Cortex of kidney (tissue), 1 donor: ENCODE measurements at places on chromosomes 7 and 10.

- DNase-seq = no peak
Observed at GRCh38 chr7:123023126-123023525, 27.6 kb upstream of the TAS2R16 start.

GRCh38 chr10:125844751-125845221 lies 21.4 kb downstream of the BCCIP start:
- DNase-seq = no peak

- no peak for DNase-seq
Observed at GRCh38 chr7:4076701-4077294, 605.3 kb upstream of the FOXK1 start.

- DNase-seq = no peak
Observed at GRCh38 chr7:151432658-151433521, 7.1 kb downstream of the CRYGN start.

DNA sequence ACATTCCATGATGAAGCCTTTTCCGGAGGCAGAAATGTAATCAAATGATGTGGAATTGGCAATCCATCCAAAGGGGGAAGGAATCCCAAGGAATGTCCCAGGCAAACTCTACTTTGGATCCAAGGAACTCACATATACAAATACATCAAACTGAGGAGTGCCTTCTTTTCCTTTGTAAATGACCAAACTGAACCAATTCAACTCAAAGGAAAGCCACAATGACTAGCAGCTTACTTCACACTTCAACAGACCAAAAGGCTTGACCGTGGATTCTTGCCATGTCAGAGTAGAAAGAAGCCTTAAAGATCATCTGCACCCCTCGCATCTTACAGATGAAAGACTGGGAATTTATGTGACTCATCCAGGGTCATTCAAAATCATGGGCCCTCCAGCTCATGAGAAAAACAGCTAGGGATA lies 79.7 kb upstream of the MACROH2A2 start:
- no peak for DNase-seq

GRCh38 chr7:135391514-135391913 lies 118.4 kb downstream of the CNOT4 start:
- no peak for DNase-seq

- no peak for DNase-seq
Observed at GRCh38 chr10:114593816-114594468, 64.1 kb downstream of the ABLIM1 start.

- DNase-seq = no peak
Observed at GRCh38 chr10:114301177-114301576, 62.1 kb downstream of the VWA2 start.

GRCh38 chr10:17662193-17663138 lies 18.5 kb downstream of the STAM start:
- no peak for DNase-seq

DNA sequence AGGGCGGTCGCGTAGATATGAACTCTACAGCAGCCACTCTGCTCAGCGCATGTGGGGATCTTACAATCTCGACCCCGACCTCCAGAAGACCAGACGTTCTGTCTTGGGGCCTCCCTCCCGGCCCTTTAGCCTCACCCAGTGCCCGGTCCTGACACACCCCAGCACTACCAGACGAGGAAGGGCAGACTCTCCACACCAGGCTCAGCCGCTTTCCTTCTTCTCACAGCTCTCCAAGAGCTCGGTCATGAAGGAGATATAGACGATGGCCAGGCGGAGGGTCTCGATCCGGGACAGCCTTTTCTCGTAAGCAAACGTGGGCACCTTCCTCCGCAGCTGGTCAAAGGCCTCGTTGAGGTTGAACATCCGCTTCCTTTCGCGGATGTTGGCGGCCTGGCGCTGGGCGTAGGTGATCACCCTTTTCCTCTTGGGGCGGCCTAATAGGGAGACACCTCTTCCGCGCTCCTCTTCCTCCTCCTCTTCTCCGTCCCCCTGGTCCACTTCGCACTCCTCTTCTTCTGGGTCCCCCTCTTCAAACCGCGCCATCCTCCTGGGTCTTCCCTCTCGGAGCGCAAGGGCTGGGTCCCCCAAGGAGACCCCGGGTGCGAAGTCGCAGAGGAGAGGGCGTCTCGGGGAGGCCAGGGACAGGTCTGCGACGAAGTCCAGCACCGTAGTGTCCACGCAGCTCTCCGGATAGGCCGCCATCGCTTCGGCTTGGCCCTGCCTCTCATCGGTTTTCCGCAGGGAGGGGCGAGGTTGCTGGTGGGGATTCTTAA lies at the start of gene FERD3L:
FERD3L (minus strand) TSS at position 761 of the 773 bp plus-strand sequence; CDS start at position 702, 59 bp downstream.
- no peak for DNase-seq

DNA sequence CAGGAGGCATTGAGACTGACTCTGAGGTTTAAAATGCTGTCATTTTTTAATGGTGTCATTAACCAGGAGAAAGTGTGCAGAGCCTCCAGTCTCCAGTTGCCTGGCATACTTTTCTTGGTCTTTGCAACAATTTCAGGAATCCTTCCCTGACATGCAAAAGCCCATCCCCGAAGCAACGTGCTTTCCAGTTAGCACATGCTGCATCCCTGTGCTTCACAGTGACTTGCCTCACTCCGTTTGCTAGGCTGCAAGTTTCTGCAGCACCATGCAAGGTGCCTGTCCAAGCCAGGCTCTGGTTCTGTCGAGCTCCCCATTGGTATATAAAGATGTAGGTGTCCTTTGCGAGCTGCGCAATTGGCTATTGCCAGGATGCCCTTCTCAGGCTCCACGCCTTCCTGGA lies 135.0 kb downstream of the GALNT17 start:
- DNase-seq = no peak

- no peak for DNase-seq
Observed at GRCh38 chr7:82818171-82818570, 344.5 kb downstream of the PCLO start.

DNA sequence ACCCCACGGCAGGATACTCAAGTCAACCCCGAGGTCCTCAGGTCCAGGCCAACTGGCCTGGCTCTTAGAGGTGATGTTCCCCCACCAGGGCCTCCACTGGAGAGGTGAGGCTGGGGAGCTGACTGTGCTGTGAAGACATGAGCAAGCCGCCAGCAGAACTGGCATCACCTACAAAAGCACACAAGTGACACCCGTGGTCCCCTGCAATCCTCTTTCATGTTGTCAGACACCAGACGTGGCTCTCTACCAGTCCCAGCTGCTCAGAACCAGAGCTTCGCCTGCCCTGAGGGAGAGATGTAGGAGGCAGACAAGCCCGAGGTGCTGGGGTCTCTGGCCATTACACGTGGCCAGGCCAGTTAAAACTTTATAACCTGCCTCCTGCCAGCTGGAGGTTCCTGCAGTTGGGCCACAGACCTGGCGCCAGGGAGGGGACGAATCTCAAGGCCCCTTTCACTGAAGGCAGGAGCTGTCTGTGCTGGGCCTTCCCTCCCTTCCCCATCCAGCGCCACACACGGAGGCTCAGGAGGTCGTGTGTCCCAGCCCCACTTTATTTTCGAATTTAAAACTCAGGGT lies 2.2 kb downstream of the COMTD1 start:
- DNase-seq = no peak

DNA sequence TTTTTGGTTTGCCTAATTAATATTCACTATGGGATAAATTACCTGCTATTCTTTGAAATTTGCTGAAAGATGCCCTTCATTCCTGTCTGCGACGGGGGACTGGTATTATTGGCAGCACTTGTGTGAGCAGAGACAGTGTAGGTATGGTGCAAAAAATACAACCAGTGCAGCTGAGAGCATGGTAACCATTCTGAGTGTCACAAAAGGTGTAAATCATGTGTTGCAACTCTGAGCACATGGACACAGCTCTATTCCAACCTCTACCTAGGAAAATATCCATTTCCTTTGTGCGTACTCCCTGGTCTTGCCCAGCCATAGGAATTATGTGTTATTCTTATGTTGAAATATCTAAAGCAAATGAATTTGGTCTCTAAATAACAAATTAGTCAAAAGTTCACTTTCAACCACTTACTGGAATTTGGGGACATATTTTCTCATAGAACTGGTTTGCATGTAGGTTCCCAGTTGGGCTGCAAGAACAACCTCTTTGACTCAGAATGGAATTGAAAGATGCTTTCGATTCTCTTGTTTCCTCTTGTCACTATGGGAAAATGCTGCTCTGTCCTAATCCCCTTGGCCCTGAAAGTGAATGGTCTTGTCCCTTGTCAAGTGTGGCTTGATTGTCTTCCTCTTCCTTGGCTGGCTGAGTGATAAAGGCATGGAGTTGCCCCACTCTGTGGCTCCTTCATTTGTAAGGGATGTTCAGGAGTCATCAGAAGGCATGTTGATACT lies 57.0 kb downstream of the CELF2 start:
- no peak for DNase-seq

DNA sequence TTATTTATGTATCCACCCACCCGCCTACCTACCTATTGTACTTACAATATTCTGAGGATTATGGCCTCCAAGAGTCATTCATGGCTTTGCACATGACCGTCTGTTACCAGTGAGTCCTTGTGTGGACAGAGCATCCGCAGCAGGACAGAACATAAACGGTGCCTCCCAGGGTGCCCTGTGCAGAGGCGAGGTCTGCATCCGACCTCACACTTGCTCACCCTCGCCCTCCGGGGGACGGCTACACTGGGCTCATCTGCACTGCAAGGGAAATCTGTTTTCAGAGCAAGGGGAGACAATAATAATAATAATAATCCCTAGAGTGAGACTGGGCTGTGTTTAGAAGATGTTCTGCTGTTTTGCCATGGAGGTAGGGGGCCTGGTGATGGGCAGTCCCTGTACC lies 29.8 kb downstream of the PFKP start:
- no peak for DNase-seq

DNA sequence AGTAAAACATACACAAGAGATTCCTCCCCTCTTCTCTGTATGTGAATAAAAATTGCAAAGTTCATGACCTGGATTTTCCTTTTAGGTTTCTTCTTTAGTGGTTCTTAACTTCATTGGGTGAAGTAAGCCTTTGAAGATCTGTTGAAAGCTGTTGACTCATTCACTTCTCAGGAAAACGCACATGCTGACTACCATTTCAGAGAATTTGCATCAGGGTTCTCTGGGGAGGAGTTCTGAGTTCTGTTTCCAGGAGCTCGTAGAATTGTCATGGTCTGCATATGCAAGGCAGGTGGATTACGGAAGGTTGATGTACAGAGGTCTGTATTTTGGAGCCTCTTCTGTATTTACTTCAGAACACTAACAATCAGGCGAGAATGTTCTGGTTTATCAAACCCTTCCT lies 962 bp upstream of the SLC26A4 start:
- no peak for DNase-seq

- DNase-seq = no peak
Observed at GRCh38 chr10:76970711-76971519, 666.7 kb downstream of the KCNMA1 start.

DNA sequence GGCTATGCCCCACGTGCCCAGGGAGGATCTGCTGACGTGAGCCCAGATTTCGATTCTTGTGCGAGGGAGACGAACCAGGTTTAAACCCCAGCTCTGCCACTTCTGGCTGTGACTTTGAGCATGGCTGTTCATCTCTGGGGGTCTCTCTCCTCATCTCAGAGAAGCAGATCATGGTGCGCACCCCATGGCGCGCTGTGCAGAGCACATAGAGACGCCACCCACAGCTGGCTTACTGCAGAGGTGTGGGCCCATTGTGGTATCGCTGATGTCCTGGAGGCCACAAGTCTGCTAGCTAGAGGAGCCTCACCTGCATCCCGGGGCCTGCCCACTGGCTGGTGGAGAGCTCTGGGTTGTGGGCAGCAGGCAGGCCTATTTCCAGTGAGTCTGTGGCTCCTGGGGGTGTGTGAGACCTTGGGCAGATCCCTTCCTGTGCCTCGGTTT lies 140.5 kb downstream of the LHPP start:
- DNase-seq = no peak

DNA sequence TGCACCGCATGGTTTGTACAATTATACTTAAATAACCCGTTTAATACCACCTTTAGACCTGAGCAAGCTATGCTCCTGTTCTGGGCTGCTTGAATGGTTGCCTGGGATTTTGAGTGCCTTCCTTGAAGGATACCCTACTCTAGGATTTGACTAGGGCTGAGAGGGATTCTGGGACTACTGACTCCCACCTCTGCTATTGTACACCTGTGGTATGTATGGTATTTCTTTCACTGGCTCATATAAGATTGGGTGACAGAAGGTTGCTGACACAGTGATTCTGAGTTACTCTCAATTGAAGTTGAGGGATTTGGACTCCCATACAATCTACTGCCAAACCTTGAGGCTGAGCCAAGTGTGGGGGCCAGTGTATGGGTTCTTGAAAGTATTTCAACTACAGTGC lies 494.4 kb upstream of the SEMA3D start:
- no peak for DNase-seq

GRCh38 chr7:151687523-151688235 lies 168.0 kb upstream of the RHEB start:
- no peak for DNase-seq

DNA sequence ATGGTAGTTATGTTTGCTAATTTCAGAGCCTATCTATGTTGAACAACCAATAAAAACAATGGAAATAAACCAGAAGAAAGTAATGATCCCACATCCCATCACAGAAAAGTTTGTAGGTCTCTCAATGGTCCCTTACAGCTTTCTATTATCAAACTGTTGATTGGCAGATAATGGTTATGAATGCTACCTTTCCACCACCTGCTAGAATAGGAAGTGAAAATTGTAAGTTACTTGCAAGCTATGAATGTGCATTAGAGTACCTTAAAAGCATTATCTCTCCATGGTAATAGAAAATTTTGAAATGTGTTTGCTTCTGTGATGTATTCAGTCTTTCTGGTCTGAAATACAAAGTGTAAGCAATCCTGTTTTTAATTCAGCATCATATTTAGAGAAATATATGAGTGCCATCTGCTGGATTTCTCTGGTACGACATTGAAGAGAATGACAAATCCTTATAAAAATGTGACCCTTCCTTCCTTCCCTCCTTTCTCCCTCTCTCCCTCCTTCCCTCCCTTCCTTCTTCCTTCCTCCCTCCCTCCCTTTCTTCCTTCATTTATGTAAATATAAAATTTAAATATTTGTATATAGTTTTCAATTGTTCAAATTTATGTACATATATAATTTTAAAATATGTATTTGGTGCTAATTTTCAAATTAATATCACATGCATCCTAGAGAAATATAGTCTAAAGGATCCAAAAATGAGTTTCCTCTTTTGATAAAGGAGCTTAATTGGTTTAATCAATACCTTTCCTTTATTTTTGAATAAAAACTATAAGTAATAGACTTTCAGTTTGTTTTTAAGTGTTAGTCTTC lies 41.4 kb upstream of the PNLIPRP3 start:
- no peak for DNase-seq

- DNase-seq = no peak
Observed at GRCh38 chr7:84950836-84951235, 236.0 kb downstream of the SEMA3D start.
